Mesothelial cell of epicardium (in vitro differentiated cells): ENCODE measurements at places on chromosomes 6 and 20.

DNA sequence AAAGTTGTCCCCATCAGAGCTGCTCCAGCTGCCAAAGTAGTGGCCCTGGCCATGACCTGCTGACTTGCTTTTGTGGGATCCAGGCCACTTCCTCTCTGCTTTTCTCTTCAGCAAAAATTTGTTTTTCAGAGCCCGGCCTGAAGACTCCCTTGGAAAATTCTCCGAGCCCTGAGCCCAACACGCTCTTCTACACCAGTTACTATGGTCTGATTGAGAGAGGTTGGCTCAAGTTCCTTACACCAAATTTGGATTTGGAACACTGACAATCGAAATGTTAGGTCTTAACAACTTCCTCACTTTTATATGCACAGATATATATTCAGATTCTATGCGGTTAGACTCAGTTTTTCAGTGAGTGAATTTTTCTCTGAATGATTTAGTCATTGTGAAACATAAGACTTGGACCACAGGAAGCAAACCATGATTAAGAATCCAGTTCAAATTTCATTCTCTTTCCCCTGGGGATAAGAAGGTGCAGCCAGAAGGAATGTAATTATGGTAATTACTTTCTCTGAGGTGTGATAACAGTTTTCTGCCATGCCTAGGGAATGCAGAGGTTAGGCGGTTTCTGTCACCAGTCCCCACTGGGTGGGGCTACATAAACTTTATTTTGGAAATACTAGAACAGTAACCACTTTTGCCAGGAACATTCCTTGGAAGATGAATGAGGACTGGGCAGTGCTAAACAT is 365.2 kb downstream of the SYNE1 start:
- DNase-seq: no peak

DNA sequence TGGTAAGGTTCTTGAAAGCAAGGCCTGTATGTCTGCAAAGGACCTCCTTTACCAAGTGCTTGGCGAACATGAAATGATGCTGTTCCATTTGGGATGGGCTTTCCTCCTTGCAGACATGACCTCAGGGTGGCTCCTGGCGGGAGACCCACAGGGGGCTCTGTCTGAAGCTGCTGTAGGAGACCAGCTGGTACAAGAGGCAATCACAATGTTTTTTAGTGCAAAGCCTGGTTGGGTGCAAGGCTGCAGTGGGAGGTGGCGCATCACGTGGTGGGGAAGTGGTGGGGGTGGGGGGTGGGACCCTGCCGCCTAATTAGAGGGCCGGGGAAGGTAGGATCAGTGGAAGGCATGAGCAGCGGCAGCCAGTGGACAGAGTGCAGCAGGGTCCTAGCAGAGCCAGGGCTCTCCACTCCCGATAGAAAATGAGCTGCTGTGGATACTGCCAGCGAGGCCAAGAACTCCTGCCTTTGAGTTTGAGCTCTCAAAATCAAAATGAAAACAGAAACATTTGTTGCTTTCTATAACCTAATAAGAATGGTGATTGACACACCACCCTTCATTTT is 9.1 kb upstream of the ARMC2 start:
- no peak for DNase-seq

DNA sequence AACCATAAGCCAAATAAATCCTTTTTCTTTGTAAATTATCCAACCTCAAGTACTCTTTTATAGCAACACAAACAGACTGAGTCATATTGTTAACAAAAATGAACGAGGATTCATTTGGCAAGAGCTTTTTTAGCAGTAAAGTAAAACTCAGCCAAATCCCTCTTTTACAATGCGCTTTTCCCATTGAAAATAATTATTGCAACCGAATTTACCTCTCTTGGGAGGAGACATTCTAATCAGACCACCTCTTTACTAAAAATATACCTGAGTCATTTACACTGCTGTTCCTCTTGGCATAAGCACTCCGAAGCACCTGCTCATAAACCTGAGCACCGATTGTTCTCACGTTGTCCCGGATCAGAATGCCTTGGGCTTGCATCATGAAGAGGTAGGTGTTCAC is 57.4 kb downstream of the B4GALT5 start:
- DNase-seq: no peak

DNA sequence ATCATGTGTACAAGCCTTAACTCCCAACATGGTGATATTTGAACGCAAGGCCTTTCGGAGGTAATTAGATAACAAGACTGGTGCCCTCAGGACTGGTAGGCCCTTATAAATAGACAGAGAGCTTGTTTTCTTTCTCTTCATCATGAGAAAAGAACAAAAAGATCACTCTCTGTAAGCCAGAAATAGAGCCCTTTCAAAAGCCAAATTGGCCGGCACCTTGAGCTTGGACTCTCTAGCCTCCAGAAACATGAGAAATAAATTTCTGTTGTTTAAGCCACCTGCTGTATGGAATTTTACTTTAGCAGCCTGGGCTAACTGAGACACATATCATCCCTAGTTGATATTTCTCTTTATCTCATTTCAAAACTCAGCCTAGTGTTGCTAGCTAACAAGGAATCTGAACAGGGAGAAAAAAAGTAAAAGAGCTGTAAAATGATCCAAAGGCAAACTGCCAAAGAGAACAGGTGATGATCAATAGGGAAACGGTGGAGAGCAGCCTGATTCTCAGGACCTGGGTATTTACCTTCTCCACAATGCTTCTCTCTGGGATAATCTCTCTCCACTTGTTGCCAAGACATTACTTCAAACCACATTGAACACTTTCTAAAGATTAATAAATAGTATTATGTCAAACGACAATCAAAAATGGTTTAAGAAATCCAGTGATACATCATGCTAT is 6.1 kb downstream of the COL21A1 start:
- no peak for DNase-seq

- no peak for DNase-seq
Observed at GRCh38 chr6:109313139-109313538, 69.1 kb downstream of the CD164 start.

DNA sequence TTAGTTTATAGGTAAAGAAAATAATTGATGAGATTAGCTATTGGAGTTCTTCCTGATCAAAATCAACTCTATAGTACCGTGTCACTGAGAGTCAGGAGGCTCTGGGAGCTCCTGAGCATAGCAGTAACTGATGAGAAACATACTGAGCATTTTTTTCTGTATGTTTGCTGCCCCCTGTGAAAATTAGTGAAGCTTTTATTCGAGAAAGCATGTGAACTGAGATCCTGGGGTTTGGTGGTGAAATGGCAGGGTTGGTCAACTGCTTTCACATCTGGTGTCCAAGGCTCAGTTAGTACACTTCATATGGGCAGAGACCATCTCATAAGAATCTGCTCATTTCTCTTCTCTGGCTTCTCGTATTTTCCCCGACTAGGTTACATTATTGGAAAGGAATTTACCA is 4.1 kb upstream of the ABT1 start:
- DNase-seq: no peak

DNA sequence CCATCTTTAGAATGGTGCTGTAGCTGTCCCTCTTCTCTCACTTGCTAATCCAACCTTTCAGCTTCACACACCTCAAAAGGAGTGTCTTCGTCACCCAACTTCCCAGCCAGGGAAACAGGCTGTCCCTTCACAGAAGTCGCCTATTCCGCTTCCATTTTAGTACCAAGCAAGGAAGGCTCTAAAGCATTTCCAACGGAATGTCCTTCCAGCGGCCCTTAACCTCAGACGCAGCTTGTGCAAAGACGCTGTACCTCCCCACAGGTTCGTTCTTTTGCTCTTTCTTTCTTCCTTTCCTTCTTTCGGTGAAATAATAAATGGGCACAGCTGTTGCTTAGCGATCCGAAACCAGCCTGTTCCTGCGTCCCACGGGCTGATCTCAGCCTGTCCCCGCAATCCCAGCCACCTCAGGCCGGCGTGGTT is 1.5 kb downstream of the PTPRT start:
- no peak for DNase-seq

GRCh38 chr6:148173548-148173947 is 169.1 kb upstream of the SASH1 start:
- no peak for DNase-seq

GRCh38 chr6:151147118-151147832 is 92.5 kb upstream of the AKAP12 start:
- DNase-seq: no peak

DNA sequence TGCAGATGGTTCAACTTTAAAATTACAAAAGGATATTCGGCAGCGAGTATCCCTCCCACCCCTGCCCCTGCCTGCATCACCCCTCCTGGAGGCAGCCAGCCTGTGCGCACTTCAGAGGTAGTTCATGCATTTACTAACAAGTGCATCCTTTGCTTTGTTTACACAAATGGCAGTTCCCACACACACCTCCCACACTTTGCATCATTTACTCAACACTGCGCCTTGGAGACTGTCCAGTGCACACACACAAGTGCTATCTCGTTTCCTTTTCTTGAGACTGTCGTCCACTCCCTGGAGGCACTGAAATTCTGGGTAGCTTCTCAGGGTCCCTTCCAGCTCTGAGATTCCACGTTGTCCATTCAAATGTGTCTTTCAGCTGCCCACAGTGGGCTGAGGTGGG is 53.1 kb upstream of the VSX1 start:
- DNase-seq: no peak

DNA sequence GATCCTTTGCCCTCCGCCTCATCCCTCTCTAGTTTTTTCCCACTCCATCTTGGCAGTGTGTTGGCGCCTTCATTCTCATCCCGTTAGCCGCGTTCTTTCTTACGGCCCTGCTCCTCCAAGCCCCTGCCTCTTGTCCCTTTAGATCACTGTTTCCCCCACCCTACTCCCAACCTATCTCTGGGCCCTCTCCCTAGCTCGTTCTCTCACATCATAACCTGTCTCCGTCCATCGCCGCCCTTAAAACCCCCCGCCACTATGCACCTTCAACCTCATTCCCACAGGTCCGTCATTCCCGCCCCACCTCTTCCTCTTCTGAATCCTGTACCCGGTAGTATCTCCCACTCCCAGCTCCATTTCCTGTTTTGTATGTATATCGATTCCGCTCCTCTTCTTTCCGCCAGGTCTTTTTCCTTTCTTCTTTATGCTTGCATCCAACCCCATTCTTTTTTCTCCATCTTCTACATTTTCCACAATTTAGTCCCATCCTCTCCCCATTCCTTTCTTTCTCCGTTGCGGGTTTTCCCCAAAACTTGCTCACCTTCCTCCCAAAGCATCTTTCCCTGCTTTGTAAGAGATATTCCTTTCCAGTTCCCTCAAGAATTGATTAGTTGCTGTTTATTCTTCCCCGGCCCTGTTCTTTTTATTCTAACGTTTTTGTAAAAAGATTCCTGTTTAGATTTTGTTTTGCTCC is 671 bp downstream of the EFHC1 start:
- no peak for DNase-seq

DNA sequence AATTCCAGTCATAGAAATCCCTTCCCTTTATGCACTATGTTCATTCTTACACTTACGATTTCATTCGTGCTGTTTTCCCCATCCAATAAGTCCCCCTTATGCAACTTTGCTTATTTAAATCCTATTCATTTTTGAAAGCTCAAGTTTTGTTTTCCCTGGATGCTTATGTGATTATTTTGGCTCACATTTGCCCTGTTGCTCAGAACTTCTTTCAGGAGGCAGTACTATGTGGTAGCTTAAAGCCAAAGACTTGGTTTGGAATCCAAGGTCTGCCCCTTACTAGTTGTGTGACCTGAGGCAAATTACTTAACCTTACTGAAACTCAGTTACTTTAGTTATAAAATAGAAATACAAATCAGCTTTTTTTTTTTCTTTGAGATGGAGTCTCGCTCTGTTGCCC is 59.6 kb downstream of the MOXD1 start:
- DNase-seq: no peak

DNA sequence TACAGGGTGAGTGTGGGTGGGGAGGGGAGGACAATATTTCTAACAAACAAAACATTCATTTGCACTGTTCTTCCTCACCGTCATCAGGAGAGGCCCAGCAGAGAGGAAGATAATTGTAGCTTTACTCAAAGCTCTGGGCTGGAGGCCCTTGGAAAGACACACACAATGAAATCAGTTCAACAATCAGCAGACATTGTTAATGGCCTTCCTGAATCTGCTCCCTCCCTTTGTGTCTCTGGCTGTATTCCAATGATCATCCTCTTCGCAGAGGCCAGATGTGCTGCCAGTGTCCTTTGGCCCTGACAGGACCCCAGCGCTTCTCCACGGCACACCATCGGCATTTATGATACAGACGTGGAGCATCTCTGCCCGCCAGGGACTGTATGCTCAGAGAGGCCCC is 44.6 kb upstream of the LRFN2 start:
- no peak for DNase-seq

DNA sequence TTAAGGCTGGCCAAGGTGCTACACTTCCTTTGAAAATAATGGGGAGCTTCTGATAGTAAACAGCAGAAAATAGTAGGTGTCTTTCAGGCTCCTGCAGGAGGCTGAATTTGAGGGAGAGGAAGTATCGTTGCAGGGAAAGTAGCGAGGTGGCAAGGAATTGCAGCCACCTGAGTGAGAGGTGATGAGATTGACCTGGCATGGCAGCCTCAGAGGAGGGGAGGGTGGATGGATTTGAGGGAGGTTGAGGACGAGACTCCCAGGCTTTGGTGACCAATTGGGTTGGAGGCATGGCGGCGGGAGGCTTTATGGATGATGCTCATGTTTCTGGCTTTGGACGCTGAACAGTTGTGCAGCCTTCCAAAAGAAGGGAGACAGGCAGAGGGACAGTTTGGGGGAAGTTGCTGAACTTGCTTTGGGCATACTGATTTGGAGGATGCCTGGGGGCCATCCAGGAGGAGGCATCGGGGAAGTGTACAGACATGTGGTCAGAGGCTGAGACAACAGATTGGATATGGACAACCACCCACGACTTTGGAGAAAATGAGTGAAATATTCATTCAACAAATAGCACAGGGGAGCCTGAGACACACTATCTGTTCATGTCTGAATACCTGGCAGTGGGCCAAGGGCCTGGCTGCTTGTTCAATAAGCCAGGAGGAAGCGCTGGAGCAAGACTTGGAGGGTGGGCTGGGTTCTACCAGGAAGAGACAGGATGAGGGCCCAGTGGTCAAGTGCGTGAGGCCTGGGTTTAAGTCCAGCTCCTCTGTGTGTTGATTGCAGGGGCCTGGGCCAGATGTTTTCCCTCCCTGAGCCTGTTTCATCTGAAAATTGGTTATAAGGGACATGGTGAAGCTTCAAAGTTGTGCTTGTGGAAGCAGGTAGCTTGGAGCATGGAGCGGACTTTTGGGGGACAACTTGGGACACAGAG is 113.2 kb downstream of the CEBPB start:
- peak; percentile 81 for DNase-seq

- DNase-seq: no peak
Observed at GRCh38 chr6:36052097-36052496, 24.5 kb downstream of the MAPK14 start.

- no peak for DNase-seq
Observed at GRCh38 chr20:7667194-7667593, 273.1 kb downstream of the HAO1 start.

DNA sequence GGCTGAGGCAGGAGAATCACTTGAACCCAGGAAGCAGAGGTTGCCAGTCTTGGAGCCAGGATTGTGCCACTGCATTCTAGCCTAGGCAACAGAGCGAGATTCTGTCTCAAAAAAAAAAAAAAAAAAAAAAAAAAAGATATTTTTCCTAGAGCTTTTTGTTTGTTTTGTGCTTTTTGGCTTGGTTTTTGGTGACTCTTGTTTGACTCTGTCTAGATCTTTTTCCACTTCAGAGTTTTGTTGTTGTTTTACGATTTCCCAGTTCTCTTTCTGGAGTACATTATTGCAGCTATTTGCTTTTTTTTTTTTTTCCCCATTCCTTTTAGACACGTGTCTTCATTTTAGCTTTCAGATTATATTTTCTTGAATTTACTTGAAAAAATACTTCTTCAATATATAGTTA is 67.0 kb upstream of the AKAP12 start:
- no peak for DNase-seq
